ENCODE measurements at places on chromosomes 16 and 17. TPM values are rescaled to one million over a fixed set of nuclear protein-coding genes. Genes with fewer than 3 reads are reported as not detected.

DNA sequence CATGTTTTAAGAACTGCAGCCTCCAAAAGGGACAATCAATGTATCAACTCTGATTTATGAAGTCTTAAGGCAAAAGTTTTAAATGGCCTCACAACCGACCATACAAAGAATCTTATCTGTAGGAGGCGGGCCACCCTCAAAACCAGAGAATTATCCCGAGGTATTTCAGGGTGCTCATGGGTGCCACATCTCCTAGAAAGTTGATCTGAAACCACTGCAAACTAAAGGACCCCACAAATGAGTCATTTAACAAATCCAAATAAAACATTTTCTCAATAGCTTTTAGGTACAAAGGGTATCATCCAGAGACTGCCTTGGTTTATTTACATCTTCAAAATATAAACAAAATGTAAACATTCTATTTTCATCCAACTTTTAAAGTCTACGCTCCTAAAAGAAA, 6.8 kb downstream of the ERN1 start:
- DNase-seq: no peak

GRCh38 chr16:55101026-55101425, 170.4 kb downstream of the IRX5 start:
- no peak for DNase-seq

DNA sequence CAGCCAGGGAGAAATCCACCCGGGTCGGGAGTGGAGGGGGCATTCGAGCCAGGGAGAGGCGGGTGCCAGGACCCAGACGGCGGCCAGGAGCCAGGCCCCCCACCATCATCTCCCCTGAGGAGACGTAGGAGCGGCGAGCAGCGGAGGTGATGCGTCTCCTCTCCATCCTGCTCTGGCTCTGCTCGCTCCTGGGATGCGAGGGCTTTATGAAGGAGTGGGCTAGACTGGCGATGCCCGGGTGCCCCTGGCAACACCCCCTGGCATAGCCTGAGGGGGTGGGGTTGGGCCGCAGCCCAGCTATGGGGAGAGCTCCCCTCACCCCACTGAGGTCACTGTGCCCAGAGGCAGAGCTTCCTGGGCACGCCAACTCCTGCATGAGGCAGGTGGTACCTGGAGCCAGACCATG, at the start of gene GFAP:
TSS of gene GFAP (minus strand) at position 180 of the 406 bp plus-strand sequence. CDS start at position 166, 14 bp downstream.
- no peak for DNase-seq

- no peak for DNase-seq
Measured at GRCh38 chr17:354651-355556, 2.3 kb upstream of the RPH3AL start.

GRCh38 chr17:82835122-82835521, 4.7 kb downstream of the ZNF750 start:
- DNase-seq: no peak

DNA sequence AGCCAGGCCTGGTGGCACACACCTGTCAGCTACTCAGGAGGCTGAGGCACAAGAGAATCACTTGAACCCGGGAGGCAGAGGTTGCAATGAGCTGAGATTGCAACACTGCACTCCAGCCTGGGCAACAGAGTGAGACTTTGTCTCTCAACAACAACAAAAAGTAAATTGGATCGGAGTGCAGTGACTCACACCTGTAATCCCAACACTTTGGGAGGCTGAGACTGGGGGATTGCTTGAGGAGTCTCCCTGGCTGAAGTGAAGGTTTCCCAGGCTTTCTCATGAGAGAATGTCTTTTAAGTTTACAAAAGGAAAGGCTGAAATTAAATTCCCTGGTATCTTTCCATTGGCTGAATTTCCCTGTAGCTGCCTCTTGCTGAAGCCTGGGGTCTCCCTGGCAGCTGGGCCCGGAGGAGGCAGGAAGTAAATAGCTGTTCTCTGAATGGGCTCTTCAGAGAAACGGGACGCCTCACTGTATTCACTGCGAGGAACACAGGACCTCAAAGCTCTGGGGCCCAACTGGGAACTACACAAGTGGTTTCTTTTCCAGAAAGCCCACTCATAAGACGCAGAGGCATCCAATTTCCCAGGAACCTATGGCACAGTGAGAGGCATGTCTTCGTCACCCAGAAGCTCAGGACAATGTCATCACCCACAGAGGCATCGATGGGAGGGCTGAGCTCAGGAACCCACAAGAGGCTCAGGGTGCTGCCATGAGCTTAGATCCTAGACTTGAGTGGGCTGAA, 77.4 kb upstream of the SMURF2 start:
- no peak for DNase-seq

DNA sequence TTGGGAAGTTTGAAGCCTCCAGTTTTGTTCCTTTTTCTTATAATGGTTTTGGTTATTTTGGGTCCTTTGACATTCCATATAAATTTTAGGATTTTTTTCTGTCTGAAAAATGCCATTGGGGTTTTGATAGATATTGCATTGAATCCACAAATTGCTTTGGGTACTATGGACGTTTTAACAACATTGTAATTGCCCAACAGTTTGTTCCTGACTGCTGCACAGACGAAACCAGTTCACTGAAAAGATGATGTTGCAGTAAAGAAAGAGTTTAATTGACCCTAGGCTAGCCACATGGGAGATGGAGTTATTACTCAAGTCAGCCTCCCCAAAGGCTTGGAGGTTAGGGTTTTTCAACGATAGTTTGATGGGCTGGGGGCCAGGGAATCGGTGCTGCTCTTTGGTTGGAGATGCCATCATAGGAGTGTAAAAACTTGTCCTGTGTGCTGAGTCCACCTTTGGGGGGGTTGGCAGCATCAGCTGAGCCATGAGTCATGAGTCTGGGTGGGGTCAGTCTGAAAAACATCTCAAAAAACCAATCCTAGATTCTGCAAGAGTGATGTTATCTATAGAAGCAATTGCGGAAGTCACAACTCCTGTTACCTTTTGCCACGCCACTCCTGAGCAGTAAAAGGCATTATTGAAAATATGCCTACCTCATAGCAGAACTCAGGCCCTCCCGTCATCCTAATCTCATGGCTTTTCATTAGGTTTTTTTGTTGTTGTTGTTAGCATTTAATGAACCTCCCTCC, 2.7 kb upstream of the PRSS41 start:
- no peak for DNase-seq

GRCh38 chr17:73683771-73684170, 39.5 kb upstream of the SDK2 start:
- DNase-seq: no peak

DNA sequence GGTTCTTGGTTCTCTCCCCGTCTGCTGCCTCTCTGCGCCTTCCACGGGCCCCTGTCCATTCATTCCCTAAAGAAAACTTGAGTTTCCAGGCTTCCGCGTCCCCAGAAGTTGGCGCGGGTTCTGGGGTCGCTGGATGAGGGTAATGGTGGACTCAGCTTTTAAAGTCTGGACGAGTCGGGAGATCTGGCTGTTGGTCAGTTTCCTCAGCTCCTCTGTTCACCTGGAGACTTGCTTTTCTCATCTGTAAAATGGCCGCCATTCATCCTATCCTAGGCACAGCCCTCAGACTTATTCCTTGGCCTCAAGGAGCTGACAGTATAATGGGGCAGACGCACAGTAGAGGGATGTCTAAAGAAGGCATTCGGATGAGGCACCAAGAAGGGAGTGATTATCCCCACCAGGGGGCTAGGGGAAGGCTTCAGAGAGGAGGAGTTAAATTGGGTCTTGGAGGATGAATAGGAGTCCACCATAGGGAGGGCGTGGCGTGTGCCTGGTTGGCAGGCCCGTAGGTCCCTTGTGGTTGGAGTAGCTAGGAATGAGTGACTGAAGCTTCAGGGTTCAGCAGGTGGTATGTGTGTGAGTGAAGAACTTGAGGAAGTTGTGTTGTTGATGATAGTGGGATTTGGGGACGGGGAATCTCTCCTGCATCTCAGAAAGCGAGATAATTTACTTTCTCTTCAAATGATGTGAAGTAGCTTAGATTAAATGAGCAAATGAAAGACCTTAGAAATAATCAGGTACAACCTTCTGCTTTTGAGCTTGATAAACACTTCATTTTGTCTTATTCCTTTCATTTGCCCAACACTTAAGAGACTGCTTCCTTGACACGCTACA, 652 bp downstream of the VPS35L start:
- DNase-seq: no peak

DNA sequence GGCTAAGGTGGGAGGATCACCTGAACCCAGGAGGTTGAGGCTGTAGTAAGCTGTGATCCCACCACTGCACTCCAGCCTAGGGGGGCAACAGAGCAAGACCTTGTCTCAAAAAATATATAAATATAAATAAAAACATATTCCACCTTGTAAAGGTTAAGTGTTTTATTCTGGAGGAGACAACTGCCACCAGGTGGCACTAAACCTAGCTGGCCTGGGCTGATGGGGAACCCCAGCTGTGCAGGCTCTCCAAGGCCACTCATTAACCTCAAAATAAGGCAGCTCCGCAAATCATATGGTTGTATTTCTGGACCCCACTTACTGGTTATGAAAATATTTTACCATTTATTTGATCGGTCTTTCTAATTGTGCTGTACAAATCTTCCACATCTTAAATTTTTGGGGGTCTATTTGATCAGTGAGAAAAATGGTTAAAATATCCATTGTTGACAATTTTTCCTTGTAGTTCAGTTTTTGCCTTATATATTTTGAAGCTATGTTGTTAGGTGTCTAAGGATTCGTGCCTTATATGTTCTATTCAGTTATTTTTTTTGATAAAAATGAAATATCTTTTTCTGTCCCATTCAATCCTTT, 8.5 kb upstream of the ICAM2 start:
- no peak for DNase-seq

DNA sequence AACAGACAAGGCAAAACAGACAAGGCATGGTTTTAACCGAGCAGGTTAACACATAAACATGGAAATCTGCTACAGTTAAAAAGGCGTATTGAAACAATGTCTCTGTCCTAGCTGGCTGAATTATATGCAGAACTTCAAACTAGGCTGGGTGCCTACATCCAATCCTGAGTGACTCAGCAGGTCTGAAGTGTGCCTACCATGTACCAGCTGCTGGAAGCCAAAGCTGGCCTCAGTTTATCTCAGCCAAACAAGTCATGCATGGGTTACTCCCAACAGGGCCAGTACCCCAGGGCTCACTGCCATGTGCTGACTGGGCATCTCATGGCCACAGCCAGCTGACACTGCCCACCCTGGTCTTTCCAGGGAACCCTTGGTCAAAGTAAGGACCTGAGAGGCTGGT, 4.0 kb downstream of the C1QBP start:
- no peak for DNase-seq

DNA sequence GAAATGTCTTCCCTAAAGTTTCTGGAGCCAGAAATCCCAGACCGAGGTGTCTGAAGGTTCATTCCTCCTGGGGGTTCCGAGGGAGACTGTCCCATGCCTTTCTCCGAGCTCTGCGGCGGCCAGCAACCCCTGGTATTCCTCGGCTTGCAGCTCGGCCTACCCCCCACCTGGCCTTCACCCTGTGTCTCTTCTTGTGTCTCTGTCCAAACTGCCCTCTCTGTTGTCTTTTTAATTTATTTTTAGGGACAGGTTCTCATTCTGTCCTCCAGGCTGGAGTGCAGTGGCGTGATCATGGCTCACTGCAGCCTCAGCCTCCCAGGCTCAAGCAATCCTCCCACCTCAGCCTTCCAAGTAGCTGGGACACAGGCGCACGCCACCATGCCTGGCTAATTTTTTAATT, 211.7 kb downstream of the SEC14L1 start:
- no peak for DNase-seq

GRCh38 chr17:2101448-2102257, 46.8 kb downstream of the HIC1 start:
- DNase-seq: no peak

DNA sequence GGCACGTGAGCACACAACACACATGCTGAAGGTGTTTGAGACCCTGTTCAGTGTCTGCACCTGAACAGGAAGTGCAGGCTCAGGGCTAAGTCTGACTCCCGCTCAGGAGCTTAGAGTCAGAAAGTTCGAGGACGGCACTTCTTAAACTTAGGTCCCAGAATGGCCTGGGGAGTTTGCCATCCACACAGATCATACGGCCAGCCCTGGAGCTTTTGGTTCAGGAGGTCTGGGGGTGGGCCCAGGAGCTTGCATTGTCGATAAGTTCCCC, 4.0 kb upstream of the CAMKK1 start:
- no peak for DNase-seq

- DNase-seq: no peak
Measured at GRCh38 chr16:68636064-68636560, 9.0 kb upstream of the CDH3 start.

GRCh38 chr16:7998789-7999453, 591.4 kb downstream of the TMEM114 start:
- DNase-seq: no peak

DNA sequence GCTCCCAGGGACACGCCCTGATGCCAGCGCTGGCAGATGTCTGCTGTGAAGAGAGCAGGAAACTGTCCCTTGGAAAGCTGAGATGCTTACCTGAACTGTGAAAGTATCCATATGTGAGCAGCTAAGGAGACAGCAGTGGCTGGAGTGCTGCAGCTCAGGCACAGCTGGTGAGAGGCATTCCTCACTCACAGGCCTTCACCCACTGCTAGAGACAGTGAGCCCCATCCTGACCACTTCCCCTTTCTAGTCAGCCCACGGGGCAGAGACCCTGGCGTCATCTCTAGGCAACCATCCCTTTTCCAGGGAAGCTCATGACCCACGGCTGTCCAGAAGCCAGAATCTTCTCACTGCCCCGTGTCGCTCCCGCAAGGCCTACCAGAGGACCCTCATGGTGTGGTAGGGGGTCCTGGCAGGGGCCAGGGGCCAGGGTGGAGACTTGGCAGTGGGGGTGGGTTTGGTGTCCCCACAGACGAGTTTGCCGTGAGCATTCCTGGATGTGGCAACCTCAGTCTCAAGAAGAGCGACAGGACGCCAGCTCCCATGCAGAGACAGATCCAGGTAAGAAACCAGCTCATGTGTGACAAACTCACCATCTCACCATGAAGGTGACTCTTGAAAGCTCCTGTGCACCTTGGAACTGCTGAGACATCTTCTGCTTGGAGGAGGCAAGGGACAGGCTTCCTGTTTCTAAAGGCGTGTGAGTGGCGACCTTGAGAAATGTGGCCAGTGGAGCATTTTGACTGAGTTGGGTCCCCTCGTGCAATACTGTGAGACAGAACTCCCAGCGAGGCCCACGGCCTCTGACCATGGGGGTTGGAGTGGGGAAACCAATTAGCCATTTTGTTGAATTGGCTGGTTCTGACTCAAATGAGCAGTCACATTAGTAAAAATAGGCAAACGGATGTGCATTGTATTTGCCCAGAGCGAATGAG, at the start of gene SCIMP:
TSS of gene SCIMP (minus strand) at position 216 of the 932 bp plus-strand sequence. CDS start at position 111, 105 bp downstream.
- DNase-seq: no peak

The RNF157 gene
- total RNA-seq: 3.4 TPM

The SPATA32 gene
- total RNA-seq: not detected

The ANKFY1 gene
- 21.7 TPM for total RNA-seq

The MYBBP1A gene
- total RNA-seq: 47.3 TPM

The ABCA8 gene
- total RNA-seq: 30.5 TPM

The SLC38A8 gene
- total RNA-seq: not detected

The DOC2B gene
- total RNA-seq: 44.9 TPM

The BEAN1 gene
- total RNA-seq: not detected

The COPS3 gene
- total RNA-seq: 60.3 TPM

The FOXF1 gene
- total RNA-seq: 3.9 TPM
